Inflammatory macrophage treated with lipopolysaccharide for 4 hours (primary cell): ENCODE measurements at places on chromosomes 4 and X.

DNA sequence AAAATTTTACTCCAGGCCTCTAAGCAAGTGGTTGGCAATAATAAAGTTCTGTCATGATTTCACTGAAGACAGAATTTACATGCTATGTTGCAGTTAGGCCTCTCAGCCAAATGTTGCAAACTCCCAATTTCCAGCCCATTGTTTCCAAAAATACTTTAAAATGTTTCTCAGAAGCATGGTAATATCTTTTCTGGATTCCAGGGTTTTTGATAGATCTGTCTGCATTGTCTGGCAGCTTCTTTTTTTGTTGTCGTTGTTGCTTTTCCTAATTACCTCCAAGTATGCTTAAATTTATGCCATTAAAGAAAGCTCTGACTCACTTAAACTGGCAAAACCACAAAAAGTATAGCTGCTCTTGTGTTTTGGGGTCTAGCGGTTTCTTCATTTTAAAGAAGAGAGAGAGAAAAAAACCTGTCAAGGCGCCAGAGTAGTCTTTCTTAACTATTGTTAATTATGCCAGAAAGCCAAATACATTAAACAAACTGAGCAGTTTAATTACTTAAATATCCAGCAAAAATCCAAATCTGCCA, 97.0 kb downstream of the AGTR2 start:
- no peak for DNase-seq

GRCh38 chr4:168717847-168718246, 221.0 kb downstream of the PALLD start:
- no peak for DNase-seq

GRCh38 chrX:71632923-71633657, 14.8 kb upstream of the CXCR3 start:
- no peak for DNase-seq

- no peak for DNase-seq
These were observed 11.6 kb downstream of the UVSSA start for GRCh38 chr4:1358421-1359143.

DNA sequence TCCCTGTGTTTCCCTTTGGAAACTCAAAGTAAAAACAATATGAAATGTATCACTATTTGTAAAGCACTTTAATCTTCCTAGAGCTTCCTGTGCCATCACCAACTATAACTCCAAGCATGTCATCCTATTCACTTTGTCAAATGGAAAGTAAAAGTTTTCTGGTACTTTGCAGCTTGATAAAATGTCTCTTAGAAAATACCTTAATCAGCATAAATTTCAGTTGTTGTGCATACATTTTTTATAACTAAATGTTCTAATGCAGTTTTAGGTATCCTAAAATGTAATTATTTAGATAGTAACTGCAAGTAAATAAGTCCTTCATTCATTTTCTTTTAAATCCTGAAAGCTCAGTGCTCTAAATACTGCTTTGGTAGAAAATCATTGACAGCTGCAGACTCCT, 558.7 kb downstream of the GRID2 start:
- no peak for DNase-seq

DNA sequence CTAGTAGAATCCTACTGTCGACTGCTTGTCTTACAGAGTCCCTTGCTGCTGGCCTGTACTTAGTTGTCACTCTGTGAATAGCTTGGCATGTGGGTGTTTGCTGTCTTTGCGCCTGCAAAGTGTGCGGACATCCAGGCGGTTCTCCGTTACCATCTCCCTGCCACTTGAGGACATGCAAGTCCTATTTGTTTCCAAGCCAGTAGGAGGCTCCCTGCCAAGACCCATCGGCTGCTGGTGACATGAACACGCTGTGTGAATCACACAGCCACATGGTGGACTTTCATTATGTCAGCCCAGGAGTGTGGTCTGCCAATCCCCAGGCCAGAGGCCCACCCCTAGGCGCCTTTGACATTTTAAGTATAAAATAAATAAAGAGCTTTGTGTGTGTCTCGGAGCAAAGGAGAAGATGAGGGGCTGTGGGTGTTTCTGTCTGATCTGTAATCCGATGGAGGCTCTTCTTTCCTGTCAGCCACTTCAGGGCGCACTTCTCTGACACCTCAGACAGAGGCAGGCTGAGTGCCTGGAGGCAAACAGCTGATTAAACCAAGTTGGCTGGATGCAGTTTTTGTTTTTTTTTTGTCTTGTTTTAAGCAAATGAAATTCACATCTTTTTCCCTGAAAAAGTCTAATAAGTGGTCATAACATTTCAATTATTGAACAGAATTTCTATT, 51.5 kb downstream of the ALPK1 start:
- DNase-seq = no peak

GRCh38 chrX:120367402-120368109, 5.7 kb downstream of the ATP1B4 start:
- DNase-seq = no peak

- no peak for DNase-seq
These were observed 143.1 kb downstream of the C4orf33 start for GRCh38 chr4:129239088-129239487.

DNA sequence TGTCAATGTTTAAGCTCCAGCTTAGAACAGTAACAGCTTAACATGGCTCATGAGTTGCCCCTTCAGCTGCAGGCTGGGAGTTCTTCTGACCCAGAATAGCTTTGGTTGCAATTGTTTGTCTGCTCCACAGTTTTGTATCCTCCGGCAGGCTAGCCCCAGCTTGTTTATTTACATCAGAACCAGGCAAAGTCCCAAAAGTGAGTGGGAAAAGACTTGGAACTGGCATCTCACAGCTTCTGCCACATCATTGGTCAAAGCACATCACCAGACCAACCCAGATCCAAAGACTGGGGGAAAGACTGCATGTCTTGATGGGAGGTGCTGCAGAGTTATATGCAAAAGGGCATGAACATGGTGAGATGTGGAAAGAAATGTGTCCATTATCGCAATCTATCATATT, 231.2 kb upstream of the CPEB2 start:
- DNase-seq = no peak

- no peak for DNase-seq
These were observed 133.6 kb upstream of the VAMP7 start for GRCh38 chrX:155747520-155747919.

DNA sequence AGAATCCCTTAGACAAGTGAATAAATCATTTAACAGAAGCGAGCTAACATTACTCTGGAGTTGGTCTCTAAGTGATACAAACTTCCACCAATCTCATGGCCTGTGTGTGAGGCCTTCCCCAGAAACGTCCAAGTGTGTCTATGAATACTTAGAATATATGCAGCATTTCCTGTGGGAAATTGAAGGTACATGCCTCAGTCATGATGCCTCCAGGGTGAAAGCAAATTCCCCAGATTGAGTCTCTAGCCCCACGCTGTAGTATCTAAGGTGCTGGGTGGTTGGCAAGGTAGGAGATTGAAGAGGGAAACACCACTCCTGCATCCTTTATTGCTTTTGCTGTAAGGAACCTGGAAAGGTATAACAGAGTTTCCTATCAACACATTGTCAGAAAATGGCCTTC, 113.8 kb downstream of the IL13RA2 start:
- no peak for DNase-seq

DNA sequence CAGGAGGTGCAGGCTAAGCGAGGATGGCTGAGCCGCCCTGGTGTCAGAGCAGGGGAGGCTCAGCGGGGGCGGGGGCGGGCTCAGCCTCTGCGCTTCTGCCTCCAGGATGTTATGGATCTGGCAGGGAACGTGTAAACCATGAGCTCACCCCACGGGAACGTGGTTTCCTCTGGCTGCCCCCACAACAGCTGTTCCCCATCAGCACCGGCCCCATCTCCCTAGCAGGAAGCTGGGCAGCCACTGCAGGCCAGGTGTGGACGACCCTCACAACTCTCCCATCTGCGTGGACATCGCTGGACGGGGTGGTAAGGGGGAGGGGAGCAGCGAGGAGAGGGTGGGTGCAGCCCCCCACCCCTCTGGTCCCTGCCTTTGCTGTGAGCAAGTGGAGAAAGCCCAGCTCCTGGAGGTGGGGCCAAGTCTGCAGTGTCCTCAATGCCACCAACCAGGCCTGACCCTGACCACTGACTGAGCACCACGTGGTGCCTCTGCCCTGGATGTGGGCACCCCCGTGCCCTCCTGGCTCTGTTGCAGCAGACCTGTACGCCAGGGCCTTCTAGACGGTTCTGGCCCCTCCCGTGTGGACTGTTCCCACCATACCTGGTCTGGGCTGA, 28.1 kb upstream of the SPON2 start:
- no peak for DNase-seq

- peak; percentile 71 for DNase-seq
These were observed 68.0 kb downstream of the NOCT start for GRCh38 chr4:139083607-139083955.

DNA sequence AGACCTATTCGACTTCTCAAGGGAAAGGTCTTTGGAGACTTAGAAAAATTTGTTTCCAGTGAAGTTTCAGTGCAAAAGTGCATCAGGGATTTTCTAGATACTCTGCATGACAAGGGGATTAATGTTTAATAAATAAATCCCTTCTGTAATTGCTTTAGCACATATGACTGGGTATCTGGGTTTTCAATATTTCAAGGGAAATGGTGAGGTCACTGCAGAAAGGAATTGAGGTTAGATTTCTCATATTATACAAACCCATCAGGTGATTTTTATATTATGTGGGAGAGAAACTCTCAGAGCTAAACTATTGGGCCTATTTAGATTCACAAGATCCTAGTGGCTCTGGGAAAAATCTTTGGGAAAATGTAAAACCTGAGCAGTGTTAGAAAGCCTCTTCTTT, 48.3 kb upstream of the SLC4A4 start:
- no peak for DNase-seq

DNA sequence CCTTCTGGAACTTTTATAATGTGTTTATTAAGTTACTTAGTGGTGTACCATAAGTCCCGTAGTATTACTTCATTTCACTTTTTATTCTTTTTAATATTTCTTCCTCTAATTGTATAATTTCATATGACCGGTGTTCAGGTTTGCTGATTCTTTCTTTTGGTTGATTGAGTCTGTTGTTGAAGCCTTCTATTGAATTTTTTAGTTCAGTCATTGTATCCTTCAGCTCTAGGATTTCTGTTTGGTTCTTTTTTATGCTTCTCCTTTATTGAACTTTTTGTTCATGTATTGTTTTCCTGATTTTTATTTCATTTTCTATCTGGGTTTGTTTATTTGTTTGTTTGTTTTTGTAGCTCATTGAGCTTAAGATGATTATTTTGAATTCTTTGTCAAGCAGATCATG, 8.8 kb downstream of the CEP44 start:
- DNase-seq = no peak

DNA sequence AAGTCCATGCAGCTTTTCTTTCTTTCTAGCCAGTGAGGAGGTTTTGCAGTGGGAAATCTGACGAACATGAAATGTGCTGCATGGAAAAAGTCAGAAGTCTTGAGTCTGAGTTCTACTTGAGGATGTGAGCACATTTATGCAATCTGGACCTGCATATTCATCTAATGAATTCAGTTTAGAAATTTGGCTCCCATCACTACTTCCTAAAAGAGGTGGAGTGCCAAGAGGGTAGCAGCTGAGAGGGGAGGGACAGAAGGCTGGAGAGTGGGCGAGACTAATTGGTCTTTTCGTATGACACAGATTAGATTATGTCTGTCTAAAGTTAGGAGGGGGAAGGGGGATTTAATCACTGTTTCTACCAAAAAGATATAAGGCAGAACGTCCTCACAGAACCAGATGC, 535.9 kb downstream of the IQCM start:
- no peak for DNase-seq

GRCh38 chrX:148785256-148785655, 284.8 kb downstream of the AFF2 start:
- no peak for DNase-seq

DNA sequence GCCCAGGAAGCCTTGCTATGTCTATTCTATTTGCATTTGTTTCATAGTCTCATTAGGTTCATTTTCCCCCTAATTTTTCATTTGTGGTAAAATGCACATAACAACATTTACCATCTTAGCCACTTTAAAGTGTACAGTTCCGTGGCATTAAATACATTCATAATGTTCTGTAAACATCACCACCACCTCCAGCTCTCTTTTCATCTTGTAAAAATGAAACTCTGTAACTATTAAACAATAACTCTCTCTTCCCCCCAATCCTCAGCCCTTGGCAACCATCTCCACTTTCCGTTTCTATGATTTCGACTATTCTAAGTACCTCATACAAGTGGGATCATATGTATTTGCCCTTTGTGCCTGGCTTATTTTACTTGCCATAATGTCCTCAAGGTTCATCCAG, 19.9 kb downstream of the ARHGEF38 start:
- no peak for DNase-seq

DNA sequence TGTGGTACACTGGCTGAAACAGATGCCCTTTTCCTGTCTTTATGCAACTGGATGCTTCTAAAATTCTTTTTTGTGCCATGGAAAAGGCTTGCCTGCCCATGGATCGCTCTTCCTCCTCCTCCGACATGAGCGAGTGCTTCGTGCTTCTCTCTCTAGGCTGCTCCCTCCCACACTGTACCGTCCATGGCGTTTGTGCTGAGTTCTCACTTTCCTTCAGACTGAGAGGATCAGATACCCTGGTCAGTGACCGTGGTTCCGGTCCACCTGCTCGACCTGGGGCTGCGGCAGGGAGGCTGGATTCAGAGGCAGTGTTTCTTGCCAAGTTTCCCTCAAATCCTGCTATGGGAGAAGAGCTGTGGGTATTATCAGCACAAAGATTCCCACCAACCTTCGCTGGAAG, 10.2 kb upstream of the CLDN24 start:
- no peak for DNase-seq

GRCh38 chrX:68696267-68696990, 49.0 kb downstream of the STARD8 start:
- peak; percentile 50 for DNase-seq

- DNase-seq = no peak
These were observed 660 bp upstream of the ARHGEF9 start for GRCh38 chrX:63785708-63786040.

DNA sequence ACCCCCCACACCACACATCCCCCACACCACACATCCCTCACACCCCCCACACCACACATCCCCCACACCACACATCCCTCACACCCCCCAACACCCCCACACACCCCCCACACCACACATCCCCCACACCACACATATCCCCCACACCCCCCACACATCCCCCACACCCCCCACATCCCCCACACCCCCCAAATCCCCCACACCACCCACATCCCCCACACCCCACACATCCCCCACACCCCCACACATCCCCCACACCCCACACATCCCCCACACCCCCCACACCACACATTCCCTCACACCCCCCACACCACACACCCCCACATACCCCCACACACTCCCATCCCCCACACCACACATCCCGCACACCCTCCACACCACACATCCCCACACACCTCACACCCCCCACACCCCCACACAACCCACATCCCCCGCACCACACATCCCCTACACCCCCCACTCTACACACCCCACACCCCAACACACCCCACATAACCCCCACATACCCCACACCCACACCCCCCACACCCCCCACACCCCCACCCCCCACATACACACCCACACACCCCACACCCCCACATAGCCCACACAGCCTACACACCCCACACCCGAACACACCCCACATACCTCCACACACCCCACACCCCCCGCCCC, 172.9 kb downstream of the DCLK2 start:
- no peak for DNase-seq

- peak; percentile 7 for DNase-seq
These were observed 902.8 kb upstream of the NDST4 start for GRCh38 chr4:116016201-116016600.
